ENCODE measurements at places on chromosomes 2 and 18.

- DNase-seq = no peak
These were observed 96.7 kb downstream of the ZNF516 start for GRCh38 chr18:76398295-76398694.

DNA sequence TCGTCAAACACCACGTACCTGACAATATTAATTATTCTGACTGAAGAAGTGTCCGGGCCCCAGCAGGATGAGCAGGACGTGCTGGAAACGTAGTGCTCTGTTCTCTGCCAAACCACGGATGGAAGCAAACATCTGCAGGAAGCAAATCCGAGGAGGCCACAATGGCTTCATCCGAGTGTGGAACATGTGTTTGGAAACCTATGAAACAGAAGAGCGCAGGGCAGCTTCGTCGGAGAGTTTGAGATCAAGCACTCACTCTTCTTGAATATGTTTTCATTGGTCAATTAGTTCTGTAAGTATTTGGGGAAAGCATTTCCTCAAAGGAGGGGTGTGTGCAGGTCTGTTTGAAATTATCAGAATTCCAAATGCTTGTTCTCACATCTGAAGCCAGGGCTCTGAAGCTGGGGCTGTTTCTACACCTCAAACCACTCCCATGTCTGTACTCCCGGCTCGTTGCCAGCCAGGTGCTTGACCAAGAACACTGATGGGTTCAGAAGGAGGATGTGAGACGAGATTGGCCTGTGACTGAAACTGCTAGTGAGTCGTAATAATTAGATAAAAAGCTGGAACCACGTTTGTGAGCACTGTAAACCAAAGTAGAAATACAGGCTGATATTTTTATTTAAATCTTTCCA is 356.6 kb upstream of the SALL3 start:
- no peak for DNase-seq

DNA sequence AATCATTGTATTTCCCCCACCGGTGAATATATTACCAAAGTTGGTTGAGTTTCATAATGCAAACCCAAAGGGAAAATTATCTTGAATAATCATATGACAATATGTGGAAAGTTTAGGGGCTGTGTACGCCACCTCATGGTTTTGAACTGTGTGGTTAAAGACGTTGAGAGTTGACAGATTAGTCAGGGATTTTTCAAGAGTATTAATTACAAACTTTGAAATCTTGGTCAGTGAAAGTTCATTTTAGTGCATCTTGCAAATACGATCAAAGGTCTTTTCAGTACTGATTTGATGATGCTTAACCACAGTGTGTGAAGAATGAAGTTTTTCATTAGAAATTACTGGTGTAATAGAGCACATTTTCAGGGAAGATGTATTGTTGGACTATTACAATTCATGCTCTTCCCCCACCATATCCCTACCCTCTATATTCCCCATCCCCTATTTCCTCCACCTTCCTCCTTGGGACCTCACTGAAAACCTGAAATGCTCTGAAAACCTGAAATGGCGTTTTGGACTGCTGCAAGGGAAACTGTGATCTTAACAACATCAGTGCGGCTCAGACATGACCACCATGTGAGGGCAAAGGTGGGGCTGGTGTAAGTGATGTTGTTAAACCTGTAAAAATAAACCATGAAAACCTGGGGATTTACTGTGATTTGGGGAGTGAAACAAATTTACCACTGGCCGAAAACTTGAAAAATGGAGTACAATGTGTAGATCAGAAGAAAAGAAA is 4.5 kb upstream of the BCL2L11 start:
- no peak for DNase-seq

DNA sequence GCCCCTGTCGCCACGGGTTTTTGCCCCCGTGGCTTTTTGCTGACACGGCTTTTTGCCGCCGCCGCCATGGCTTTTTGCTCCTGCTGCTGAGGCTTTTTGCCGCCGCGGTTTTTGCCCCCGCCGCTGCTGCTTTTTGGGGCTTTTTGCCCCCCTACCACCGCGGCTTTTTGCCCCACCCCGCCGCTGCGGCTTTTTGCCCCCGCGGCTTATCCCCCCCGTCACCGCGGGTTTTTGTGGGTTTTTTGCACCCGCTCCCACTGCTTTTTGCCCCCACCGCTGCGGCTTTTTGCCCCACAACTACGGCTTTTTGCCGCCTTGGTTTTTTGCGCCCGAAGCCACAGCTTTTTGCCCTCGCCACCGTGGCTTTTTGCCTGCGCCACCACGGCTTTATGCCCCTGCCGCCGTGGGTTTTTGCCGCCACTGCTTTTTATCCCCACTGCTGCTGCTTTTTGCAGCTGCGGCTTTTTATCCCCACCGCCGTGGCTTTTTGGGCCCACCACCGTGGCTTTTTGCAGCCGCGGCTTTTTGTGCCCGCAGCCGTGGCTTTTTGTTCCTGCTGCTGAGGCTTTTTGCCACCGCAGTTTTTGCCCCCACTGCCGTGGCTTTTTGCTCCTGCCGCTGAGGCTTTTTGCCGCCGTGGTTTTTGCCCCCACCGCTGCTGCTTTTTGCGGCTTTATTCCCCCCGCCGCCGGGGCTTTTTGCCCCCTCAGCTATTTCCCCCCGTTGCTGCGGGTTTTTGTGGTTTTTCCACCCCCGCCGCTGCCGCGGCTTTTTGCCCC is 2798.0 kb upstream of the TEKT4 start:
- no peak for DNase-seq

- DNase-seq = no peak
These were observed 542 bp upstream of the CNNM3 start for GRCh38 chr2:96815326-96816126.

GRCh38 chr2:233408366-233409285 is 54.3 kb downstream of the DGKD start:
- DNase-seq = no peak

GRCh38 chr18:58784601-58785137 is 80.0 kb upstream of the ZNF532 start:
- DNase-seq = no peak

DNA sequence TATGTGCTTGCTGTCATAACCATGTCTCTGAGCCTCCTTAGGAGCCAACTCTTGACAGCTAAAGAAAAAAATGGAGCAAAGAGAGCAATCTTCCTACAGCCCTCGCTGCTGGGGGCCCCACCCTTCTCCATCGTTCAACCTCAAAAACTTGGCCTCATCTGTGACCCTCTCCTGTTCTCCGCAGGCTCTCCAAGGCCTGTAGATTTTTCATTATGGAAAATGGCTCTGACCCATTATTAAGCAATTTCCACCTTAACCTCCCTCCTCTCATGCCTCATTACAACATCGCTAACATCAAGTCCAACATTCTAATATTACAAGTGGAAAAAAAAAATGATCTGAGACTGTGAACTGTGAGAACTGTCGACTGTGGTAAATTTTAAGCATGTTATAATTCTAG is 98.7 kb downstream of the SLC8A1 start:
- no peak for DNase-seq

DNA sequence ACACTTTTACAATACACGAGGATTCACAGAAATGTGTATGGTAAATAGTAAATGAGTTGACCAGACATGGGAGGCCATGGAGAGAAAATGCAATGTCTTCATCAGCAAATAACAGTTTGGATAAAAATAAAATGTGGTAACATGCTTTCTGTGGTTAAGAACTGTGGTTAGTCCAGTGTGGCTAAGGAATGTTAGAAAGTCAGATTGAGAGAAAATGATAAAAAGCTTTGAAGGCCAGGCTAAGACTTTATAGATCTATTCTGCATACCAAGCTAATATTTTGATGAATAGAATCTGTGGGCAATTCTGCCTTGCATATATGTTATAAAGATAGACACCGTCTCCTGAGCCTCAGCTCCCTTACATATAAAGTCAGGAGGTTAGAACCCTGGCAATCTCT is 215.9 kb downstream of the SOX11 start:
- DNase-seq = no peak

DNA sequence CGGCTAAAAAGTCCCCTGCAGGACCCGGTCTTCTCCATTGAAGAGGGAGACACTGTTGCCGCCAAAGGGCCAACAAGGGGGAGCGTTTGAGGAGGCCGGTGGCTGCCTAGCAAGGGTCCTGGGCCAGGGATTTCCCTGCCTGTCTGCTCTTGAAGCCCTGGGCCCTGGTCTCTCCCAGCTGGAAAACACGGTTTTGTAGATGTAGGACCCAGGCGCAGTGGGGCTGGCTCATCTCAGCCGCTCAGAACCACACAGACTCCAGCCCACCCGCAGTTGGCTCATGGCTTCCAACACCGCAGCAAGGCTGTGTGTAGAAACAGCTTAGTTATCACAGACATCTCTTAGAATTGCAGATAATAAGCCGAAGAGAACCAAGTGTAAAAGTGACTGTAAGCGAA is 57.1 kb upstream of the TWIST2 start:
- DNase-seq = no peak

DNA sequence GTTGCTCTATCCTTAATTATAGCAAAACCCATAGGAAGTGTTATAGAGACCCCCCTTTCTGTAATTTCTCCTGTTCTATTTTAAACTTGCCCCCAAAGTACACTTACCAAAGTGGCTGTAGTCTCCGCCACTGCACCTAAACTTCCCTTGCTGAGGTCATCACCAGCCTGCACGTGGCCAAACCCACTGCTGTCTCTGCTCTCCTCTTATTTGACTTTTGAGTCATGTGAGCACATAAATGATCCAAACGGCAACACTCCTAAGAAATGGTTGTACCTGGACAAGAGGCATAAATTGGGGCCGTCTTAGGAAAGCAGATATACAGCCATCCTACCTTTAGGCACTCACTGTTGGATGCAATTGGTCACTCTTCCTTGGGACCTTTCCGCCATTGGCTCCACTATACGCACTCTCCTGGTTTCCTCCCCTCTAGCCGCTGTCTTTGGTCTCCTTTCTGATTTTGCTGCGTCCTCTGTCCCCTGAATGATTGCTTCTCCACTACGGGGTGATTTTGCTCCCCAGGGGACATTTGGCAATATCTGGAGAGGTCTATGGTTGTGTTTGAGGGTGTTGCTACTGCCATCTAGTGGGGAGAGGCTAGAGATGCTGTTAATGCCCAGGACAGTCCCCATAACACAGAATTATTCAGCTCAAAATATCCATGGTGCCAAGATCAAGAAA is 19.2 kb upstream of the IL36G start:
- peak; percentile 2 for DNase-seq

DNA sequence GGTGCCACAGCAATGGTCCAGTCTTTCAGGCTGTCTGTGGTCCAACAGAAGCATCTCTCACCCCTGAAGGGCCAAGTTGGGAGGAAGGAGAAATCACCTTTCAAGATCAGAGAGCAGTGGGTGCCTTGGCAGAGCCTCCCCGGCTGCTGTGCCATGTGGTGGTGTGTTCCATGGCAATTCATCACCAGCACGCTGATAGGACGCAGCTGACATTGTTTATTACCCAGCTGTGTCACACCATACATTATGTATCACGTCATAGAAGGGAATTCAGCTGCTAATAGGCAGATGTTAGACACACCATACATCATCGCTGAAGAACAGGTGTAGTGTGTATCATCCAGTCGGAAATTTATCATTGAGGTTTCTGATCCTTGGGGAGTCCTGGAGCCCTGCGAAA is 29.6 kb upstream of the RPL31 start:
- no peak for DNase-seq

GRCh38 chr2:238861766-238862315 is 14.0 kb downstream of the TWIST2 start:
- DNase-seq = no peak

GRCh38 chr2:173076581-173077345 is 1.1 kb downstream of the MAP3K20 start:
- DNase-seq = peak; percentile 46

DNA sequence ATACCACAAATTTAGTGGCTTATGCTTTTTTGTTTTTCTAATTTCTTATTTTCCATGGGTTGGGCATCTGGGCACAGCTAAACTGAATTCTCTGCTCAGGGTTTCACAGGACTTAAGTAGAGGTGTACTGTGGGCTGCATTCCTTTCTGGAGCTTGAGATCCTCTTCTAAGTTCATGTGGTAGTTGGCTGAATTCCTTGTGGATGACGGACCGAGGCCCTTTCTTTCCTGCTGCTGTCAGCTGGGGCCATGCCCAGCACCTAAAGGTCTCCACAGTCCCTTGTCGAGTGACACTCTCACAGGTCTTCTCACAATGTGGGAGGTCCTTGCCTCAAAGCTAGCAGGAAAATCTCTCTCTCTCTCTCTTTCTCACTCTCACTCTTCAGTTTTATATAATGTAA is 433.5 kb upstream of the LRATD1 start:
- DNase-seq = no peak

DNA sequence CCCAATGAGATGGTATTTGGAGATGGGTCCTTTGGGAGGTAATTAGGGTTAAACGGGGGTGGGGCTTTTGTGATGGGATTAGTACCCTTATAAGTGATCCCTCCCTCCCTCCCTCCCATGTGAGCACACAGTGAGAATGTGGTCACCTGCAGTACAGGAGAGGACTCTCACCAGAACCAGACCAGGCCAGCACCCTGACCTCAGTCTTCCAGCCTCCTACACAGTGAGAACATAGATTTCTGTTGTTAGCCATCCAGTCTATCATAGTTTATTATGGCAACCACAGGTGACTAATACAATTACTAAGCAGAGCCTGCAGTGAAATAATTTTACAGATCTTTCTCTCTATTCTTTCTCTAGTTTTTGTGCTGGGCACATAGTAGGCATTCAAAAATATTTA is 137.7 kb upstream of the PKDCC start:
- no peak for DNase-seq

- no peak for DNase-seq
These were observed 106.3 kb downstream of the GRB14 start for GRCh38 chr2:164515030-164515429.

GRCh38 chr18:22558945-22559385 is 141.2 kb upstream of the CTAGE1 start:
- no peak for DNase-seq

GRCh38 chr2:68747900-68748299 is 13.3 kb downstream of the ARHGAP25 start:
- DNase-seq = no peak

DNA sequence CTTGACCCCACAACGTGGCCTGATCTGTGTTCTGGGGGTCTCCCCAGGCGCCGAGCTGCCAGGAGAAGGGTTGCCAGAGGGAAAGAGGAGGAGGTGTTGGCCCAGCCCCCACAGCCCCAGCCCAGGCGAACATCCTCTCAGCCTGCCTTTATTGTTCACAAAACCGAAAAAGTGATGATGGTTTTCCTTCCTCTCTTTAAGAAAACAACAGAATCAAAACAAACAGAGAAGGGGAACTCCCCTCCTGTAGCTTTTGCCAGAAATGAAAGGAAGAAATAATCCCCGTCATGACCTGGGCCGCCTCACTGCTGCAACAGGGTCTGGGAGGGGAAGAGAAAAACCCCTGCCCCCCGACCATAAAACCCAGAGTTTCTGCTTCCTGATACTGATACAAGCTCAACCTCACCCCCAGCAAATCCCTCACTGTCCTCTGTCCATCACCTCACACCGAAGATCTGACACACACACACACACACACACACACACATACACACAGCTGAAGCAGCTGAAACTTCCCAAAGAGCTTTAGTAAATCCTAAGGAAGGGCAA is 52.0 kb downstream of the ZFP36L2 start:
- DNase-seq = no peak

DNA sequence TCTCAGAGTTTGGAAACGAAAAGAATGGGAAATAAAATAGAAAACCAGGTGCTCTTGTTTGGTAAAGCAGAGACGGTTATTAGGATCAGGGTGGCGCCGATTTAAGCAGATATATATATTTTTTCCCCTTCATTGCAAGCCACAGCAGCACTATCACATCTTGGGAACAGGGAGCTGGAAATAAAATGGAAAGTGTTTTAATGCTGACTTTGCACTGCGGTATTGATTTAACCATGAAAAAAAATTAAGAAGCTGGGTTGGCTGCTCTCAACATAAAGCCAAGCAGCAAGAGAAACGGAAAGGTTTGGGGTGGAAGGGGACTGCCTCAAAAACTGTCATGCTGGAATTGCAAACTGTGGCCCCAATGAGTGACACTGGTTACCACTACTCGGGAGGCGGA is 102.7 kb upstream of the ZBTB14 start:
- no peak for DNase-seq

GRCh38 chr2:203683932-203684556 is 22.4 kb upstream of the CD28 start:
- no peak for DNase-seq
